ENCODE measurements at places on chromosomes 4 and X. TPM values are rescaled to one million over a fixed set of nuclear protein-coding genes. Genes with fewer than 3 reads are reported as not detected.

The LDOC1 gene
- 2.9 TPM for total RNA-seq

The TMA16 gene
- total RNA-seq: 32.5 TPM

The NKX3-2 gene
- total RNA-seq: 0.05 TPM

The DMRTC1 gene
- total RNA-seq: not detected

The GAGE12E gene
- not detected for total RNA-seq

The PARM1 gene
- total RNA-seq: 0.09 TPM

The SLITRK4 gene
- 0.34 TPM for total RNA-seq

The FRMPD3 gene
- total RNA-seq: not detected

The CTAG2 gene
- total RNA-seq: not detected

The MAP9 gene
- 0.19 TPM for total RNA-seq

The CLDN34 gene
- not detected for total RNA-seq
